ENCODE measurements at places on chromosomes 4 and X. TPM values are rescaled to one million over a fixed set of nuclear protein-coding genes. Genes with fewer than 3 reads are reported as not detected.

The LEF1 gene
- total RNA-seq: 8.9 TPM

GRCh38 chr4:178595500-178596138 is 1153.4 kb upstream of the AGA start:
- H3K36me3 ChIP-seq: no peaks in the 10 kb centered on the region
- H3K27ac ChIP-seq: no peak overlapping the region
- no peak for DNase-seq
- H3K27me3 ChIP-seq: no peaks in the 10 kb centered on the region
- H3K4me1 ChIP-seq: no peaks in the 10 kb centered on the region
- H3K4me3 ChIP-seq: no peak overlapping the region

GRCh38 chrX:138761380-138761779 is 49.9 kb upstream of the FGF13 start:
- no peak overlapping the region for H3K4me3 ChIP-seq
- no peak for DNase-seq

- H3K27ac ChIP-seq: no peak overlapping the region
- H3K27me3 ChIP-seq: no peaks in the 10 kb centered on the region
- H3K4me1 ChIP-seq: no peaks in the 10 kb centered on the region
- no peak for DNase-seq
Measured at GRCh38 chrX:70720721-70721120, 187.8 kb downstream of the TEX11 start.

GRCh38 chrX:46374371-46374770 is 170.8 kb downstream of the ZNF674 start:
- H3K27me3 ChIP-seq: no peaks in the 10 kb centered on the region
- no peak for DNase-seq
- no peak overlapping the region for H3K4me3 ChIP-seq
- H3K27ac ChIP-seq: no peak overlapping the region
- no peaks in the 10 kb centered on the region for H3K36me3 ChIP-seq

The SEC24B gene
- 20.4 TPM for total RNA-seq

DNA sequence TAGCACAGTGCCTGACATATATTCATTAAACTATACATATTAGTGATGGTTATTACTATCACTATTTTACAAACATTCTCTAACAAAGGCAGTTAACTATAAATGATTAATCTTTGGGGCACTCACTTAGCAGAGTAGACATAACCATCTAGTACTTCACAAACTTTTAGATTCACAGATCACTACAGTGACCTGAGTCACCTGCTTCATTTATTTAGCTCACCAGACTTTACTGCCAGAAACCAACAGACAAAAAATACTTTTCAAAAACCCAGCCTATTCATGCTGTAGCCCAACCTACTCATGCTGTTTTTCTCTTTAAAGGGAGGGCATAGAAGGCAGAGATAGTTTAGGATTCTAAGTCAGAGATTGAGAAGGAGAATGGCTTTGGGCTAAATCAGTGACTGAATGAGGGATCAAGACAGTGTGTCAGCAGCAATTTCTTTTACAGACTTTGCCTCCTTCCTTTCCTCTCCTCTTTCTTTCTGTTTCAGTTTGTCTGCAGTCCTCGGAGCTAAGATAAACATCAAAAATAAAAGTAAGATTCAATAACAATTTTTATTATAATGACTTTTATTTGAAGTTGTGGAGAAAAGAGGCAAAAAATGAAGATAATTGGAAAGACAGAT is 34.7 kb upstream of the PDE5A start:
- H3K4me1 ChIP-seq: peaks cover 8% of the 10 kb centered on the region
- no peaks in the 10 kb centered on the region for H3K27me3 ChIP-seq
- H3K36me3 ChIP-seq: no peaks in the 10 kb centered on the region
- no peak for DNase-seq
- no peak overlapping the region for H3K27ac ChIP-seq
- no peak overlapping the region for H3K4me3 ChIP-seq

GRCh38 chr4:189823591-189823990 is 117.1 kb upstream of the FRG1 start:
- H3K36me3 ChIP-seq: no peaks in the 10 kb centered on the region
- H3K27ac ChIP-seq: no peak overlapping the region
- H3K27me3 ChIP-seq: no peaks in the 10 kb centered on the region
- no peaks in the 10 kb centered on the region for H3K4me1 ChIP-seq
- no peak overlapping the region for H3K4me3 ChIP-seq

- DNase-seq: no peak
- H3K36me3 ChIP-seq: no peaks in the 10 kb centered on the region
- no peaks in the 10 kb centered on the region for H3K4me1 ChIP-seq
- H3K4me3 ChIP-seq: no peak overlapping the region
Measured at GRCh38 chr4:142211444-142211843, 575.1 kb downstream of the IL15 start.

DNA sequence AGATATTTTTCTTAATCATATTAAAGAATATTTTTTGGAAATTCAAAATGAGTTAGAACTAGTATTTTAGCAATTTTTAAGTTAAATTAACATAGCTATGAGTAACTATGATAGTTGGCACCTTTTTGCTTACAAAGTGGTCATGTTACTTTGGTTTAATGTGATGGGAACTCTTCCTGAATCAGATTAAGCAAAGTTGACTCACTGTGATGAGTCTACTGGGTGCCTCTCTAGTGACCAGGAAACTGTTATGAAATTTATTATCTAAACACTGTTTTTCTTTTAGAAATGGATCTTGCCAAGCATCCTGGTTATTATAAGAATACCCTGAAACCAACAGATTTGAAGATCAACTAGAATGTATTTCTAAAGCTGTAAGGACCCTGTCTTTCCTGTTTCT is 985.8 kb downstream of the TRAM1L1 start:
- DNase-seq: no peak
- no peaks in the 10 kb centered on the region for H3K27me3 ChIP-seq
- no peak overlapping the region for H3K27ac ChIP-seq
- H3K4me3 ChIP-seq: no peak overlapping the region
- no peaks in the 10 kb centered on the region for H3K4me1 ChIP-seq

The CXCL8 gene
- total RNA-seq: 90.2 TPM

DNA sequence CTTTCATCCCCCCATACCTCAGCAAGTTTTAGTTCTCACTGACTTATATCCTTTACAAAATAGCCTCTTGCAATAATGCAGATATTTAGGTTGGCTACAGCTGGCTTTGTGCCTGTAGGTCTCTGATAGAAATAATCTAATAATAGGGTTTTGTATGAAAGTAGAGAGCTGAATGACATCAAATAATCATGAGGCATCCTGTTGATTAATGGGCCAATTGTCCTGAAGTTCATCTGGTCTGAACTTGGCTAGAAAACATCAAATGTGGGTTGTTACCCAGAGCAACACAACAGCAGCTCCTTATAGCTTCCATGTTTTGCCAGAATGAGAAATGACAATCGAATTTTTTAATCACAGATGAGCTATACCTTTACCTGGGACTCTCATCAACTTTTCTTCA is 19.2 kb upstream of the LHFPL1 start:
- H3K4me3 ChIP-seq: no peak overlapping the region
- no peaks in the 10 kb centered on the region for H3K4me1 ChIP-seq
- no peaks in the 10 kb centered on the region for H3K36me3 ChIP-seq
- DNase-seq: no peak

GRCh38 chrX:22538580-22538979 is 265.9 kb downstream of the CBLL2 start:
- no peak overlapping the region for H3K4me3 ChIP-seq
- DNase-seq: no peak
- no peaks in the 10 kb centered on the region for H3K4me1 ChIP-seq
- no peaks in the 10 kb centered on the region for H3K27me3 ChIP-seq
- no peak overlapping the region for H3K27ac ChIP-seq

GRCh38 chrX:12463052-12463451 is 324.8 kb downstream of the FRMPD4 start:
- H3K4me3 ChIP-seq: no peak overlapping the region
- H3K27me3 ChIP-seq: no peaks in the 10 kb centered on the region
- DNase-seq: no peak

The ERCC6L gene
- 4.5 TPM for total RNA-seq

GRCh38 chr4:83197555-83198235 is 83.2 kb upstream of the PLAC8 start:
- H3K27ac ChIP-seq: peak overlapping the region; percentile 87
- H3K4me1 ChIP-seq: no peaks in the 10 kb centered on the region
- no peaks in the 10 kb centered on the region for H3K36me3 ChIP-seq
- no peak for DNase-seq
- no peaks in the 10 kb centered on the region for H3K27me3 ChIP-seq

- H3K4me1 ChIP-seq: no peaks in the 10 kb centered on the region
- DNase-seq: no peak
- H3K27ac ChIP-seq: peak overlapping the region; percentile 50
Measured at GRCh38 chr4:55068522-55068921, 56.9 kb downstream of the KDR start.

The ADH7 gene
- 420 TPM for total RNA-seq

GRCh38 chrX:14022019-14022418 is 7.7 kb downstream of the GEMIN8 start:
- H3K27ac ChIP-seq: no peak overlapping the region
- no peaks in the 10 kb centered on the region for H3K27me3 ChIP-seq
- H3K36me3 ChIP-seq: no peaks in the 10 kb centered on the region
- no peak for DNase-seq
- H3K4me3 ChIP-seq: no peak overlapping the region

DNA sequence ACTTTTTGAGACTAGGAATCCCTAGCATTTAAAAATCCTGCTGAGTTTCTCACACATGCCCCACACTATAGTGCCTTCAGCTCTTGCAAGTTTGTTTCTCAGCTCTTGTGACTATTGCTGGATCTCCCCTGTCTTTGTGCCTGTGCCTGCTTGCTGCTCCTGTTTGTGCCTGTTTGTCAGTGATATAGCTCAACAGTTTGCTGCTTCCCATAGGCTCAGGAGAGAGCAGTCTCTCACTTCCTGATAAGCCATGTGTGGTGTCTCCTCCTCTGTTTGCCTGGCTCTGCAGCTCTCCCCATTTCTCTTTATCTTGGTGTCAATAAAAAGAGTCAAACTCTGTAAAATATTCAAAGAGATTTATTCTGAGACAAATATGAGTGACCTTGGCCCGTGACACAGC is 259.8 kb upstream of the CLNK start:
- no peaks in the 10 kb centered on the region for H3K36me3 ChIP-seq
- no peak overlapping the region for H3K27ac ChIP-seq
- H3K4me1 ChIP-seq: no peaks in the 10 kb centered on the region
- H3K27me3 ChIP-seq: peaks cover 7% of the 10 kb centered on the region

DNA sequence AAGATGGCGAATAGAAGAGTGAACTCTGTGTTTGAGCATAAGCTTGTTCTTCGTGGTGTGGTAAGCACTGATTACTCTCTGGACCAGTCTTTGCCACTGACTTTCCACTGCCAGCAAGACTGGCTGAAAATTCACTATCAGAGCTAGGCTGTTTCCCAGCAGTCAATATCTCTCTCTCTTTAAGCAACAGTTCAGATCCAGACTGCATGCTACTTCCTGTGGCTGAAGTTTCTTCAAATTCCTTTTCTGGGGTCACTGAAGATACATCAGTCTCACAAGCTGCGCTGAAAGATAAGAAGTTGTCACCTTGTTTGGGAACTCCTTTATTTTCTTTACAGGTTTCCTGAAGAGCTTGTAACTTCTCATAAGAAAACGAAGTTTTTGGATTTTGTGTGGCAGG is 54.0 kb upstream of the FAM120C start:
- H3K4me1 ChIP-seq: no peaks in the 10 kb centered on the region
- DNase-seq: no peak
- no peak overlapping the region for H3K27ac ChIP-seq
- H3K36me3 ChIP-seq: no peaks in the 10 kb centered on the region
- no peaks in the 10 kb centered on the region for H3K27me3 ChIP-seq
- no peak overlapping the region for H3K4me3 ChIP-seq

The MMRN1 gene
- total RNA-seq: 25.1 TPM

The KIAA1210 gene
- not detected for total RNA-seq

DNA sequence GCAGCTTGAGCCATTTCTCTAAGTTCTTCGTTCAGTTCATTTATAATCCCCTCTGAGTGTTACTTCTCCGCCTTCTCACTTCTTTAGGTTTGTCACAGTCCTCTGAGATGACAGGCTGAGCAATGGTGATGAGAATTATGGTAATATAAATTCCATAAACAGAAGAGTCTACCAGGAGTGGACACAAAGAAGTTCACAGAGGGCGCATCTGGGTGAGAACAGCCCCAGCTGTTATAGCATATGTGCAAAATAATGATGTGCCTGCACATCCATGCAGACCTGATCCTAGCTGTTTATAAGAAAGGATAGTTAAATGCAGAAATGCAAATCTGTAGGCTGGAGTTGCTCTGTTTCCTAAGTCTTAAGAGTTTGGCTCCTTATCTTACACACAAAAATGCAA is 377.5 kb downstream of the KCNIP4 start:
- no peaks in the 10 kb centered on the region for H3K27me3 ChIP-seq
- no peaks in the 10 kb centered on the region for H3K4me1 ChIP-seq
- no peak for DNase-seq

DNA sequence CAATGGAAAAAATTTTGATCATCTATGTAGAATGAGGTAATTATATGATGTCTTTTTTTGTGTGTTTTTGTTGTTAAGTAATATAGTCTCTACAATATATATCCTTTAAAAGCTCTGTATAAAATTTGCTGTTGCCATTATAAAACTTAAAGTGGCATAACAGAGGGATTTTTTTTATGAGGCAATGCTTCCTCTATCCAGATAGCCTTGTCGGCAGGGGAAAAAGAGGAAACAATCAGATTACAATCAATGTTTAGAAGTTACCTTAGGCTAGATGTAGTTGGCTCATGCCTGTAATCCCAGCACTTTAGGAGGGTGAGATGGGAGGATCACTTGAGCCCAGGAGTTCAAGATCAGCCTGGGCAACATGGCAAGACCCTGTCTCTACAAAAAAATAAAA is 86.8 kb downstream of the DIAPH2 start:
- no peaks in the 10 kb centered on the region for H3K4me1 ChIP-seq
- no peaks in the 10 kb centered on the region for H3K36me3 ChIP-seq
- H3K27ac ChIP-seq: no peak overlapping the region
- no peak overlapping the region for H3K4me3 ChIP-seq
- no peaks in the 10 kb centered on the region for H3K27me3 ChIP-seq
- DNase-seq: no peak

The F8A2 gene
- total RNA-seq: not detected

- H3K4me1 ChIP-seq: peaks cover 13% of the 10 kb centered on the region
- H3K4me3 ChIP-seq: peak overlapping the region; percentile 65
- no peaks in the 10 kb centered on the region for H3K36me3 ChIP-seq
- no peak for DNase-seq
- no peaks in the 10 kb centered on the region for H3K27me3 ChIP-seq
Measured at GRCh38 chrX:24023972-24024669, 2.9 kb downstream of the KLHL15 start.

The MYOZ2 gene
- not detected for total RNA-seq

DNA sequence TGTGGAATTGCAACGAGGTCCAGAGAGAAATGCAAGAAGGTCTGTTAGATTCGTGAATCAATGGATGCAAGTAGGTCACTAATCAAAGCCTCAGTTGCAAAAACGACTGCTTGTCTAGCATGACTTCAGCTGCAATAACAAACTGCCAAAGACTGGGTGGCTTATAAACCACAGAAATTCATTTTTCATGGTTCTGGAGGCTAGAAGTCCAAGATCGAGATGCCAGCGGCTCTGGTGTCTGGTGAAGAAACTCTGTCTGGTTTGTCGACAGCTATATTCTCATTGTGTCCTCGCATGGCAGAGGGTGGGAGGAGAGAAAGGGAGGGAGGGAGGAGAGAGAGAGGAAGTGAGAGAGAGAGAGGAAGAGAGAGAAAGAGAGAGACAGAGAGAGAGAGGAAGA is 114.7 kb downstream of the MXRA5 start:
- no peaks in the 10 kb centered on the region for H3K4me1 ChIP-seq
- no peak overlapping the region for H3K4me3 ChIP-seq
- no peaks in the 10 kb centered on the region for H3K36me3 ChIP-seq
- DNase-seq: no peak

GRCh38 chr4:69078852-69079251 is 17.4 kb upstream of the UGT2B7 start:
- no peak for DNase-seq
- no peaks in the 10 kb centered on the region for H3K27me3 ChIP-seq
- H3K4me3 ChIP-seq: no peak overlapping the region

The ARHGAP24 gene
- total RNA-seq: 35.3 TPM

Data from esophagus squamous epithelium (tissue), 5 donors.